ENCODE measurements at places on chromosomes 4 and X.

GRCh38 chr4:129232589-129233337 lies 136.8 kb downstream of the C4orf33 start:
- DNase-seq = no peak

- DNase-seq = no peak
Measured at GRCh38 chr4:186557486-186557885, 2.1 kb upstream of the MTNR1A start.

DNA sequence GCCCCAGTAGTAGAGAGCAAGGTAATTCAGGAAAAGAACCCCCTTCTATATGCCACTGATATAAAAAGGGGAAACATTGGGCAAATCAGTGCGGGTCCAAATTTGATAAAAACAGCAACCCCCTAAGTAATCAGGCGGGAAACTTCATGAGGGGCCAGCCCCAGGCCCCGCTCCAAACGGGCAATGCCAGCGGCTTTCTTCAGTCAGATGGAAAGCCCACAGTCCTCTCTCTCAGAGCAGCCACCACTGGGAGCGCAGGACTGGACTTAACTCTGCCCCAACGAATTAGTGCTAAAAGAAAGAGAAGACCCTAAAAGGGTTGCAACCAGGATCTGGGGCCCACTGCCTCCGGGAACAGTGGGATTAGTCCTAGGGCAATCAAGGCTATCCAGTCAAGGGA lies 9.9 kb downstream of the MAGEA11 start:
- DNase-seq = no peak

GRCh38 chr4:143700416-143701352 lies at the start of gene FREM3:
Gene FREM3 (minus strand): TSS chr4:143700675. CDS start chr4:143700675, 0 bp downstream.
- no peak for DNase-seq

- no peak for DNase-seq
Measured at GRCh38 chr4:149706942-149707341, 108.7 kb downstream of the IQCM start.

Measured in HT-29 (cell line).